ENCODE measurements at places on chromosomes 16 and 17.

- no peak for DNase-seq
Observed at GRCh38 chr16:74501484-74502478, 80.5 kb upstream of the CLEC18B start.

DNA sequence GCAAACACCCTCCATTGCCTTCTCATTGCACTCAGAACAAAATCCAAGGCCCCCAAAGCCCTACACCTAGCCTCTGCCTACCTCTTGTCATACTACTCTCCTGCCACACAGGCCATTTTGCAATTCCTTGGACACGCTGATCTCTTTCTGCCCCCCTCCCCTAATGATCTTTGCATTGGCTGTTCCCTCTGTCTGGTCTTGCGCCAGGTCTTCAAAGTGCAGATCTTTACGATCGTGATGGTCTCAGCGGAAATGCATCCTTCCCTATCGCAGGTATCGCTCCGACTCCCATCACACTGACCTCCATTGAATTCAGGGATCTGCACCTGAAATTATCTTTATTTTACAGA, 777 bp upstream of the MOSMO start:
- DNase-seq = no peak

DNA sequence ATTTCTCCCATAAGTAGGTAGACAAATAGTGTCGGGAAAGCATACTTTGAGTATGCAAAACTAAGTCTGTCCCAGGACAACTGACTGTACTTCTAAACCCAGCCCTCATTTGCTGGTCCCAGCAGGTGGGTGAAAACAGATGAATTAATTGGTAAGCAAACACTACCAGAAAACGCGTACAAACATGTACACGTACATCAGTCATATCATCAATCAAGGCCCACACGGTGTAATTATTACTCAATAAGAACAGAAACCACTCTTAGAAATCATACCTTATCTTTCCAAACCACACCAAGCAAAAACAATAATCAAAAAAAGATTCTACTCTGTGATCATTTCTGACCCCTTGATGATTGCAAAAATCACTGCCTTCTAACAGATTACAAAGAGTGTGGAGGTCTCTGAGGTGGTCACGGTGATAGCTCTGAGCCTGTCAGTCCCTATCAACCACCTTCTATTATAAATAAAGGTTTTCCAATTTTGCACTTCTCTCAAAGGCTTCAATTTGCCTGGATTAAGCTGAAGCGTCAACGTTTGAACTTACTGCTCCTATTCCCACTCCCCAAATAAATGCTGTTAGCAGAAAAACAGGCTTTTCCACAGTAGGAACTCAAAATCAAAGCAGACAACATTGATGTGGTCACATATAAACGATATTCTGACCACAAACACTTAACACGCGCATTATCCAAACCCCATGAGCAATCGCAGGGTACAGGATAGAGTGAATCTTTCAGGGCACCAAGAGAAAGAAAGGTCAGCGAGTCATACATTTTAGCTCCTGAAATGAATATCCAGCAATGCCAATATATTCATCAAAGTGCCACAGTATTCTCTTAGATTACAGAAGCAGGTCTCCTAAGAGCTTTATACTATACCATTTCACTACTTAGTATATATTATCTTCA, 211.9 kb downstream of the STX8 start:
- no peak for DNase-seq

DNA sequence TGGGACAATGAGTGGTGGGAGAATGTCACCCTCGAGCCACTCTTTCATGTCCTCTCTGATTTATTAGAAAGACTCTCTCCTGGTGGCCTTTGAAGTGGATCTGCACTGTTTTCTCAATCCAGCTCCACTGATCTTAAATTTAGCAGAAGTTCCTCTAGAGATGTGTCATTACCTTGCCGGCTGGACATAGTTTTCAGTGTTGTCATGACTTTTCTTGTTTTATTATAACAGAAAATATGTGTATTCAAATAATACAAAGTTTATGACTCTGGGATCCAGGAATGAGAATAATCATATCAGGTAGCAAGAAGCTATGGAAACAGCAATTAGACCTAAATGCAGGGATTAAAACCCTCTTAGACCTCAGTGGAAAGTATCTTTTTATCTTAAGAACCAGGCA, 247.5 kb upstream of the ELAC2 start:
- DNase-seq = no peak

- DNase-seq = no peak
Observed at GRCh38 chr16:66874079-66874775, 6.1 kb upstream of the PDP2 start.

DNA sequence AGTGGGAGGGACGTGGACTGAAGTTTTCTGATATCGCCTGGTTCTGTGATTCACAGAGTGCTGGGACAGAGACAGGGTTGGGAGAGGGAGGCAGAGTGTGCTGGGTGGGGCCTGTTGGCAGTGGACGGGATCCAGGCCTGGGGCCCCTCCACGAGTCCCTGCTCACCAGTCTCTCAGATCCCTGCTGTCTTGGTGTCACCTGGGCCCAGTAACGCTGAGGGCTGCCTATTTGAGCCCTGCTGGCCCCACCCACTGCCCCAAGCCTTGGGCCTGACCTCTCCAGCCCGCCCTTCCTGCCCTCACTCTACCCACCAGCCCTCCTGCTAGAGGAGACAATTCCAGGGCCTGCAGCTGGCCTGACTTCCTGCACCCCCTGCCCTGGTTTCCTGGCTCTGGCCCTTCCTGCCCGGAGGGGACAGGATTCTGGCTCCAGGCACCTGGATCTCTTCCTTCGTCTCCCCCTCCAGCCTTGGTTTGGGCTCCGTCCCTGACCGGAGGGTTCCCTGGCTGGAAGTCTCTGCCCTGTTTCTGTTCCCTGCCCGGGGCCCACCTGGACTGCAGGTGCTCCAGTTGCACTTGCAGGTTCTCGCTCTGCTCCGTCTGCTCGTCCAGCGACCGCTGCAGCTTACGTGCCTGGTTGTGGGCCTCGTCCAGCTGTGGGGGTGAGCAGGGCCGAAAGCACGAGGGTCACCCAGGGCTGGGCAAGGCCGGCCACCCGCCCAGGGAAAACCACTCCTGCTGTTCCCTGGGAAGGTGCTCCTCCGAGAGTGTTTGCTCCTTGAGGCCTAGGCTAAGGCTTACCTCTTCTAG, 21.4 kb downstream of the CCDC102A start:
- DNase-seq = no peak

DNA sequence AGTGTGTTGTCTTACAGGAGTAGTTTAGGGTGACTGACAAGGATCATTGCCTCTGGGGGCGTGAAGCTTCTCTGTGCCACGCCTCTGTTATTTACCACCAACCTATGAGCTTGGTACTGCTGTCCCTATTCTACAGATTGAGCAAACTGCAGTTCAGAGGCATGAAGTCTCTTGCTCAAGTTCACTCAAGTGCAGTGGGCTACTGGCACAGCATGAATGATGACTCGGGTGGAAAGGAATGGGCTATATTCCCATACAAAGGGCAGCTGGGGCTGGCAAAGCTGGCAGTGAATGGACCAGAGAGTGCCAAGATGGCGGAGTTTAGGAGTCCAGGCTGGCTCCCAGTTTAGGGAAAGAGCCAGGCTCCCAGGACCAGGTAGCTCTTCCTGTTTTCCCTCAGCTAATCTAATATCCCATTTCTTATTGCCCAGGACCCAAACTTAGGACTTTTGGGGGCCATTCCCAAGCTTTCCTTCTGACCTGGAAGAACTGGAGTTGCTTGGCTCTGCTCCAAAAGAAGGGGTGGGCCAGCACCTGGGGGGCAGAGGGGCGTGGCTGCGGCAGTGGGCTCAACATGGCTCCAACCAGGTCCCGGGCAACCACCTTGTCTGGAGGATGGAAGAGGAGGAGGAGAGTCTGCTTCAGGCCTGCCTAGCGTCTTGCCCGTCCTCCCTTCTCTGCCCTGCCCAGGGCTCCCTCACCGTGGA, 12.9 kb downstream of the PLK1 start:
- no peak for DNase-seq

GRCh38 chr17:16878606-16879005, 93.3 kb downstream of the TNFRSF13B start:
- no peak for DNase-seq

- DNase-seq = no peak
Observed at GRCh38 chr16:63998-64913, 8.2 kb downstream of the RHBDF1 start.

DNA sequence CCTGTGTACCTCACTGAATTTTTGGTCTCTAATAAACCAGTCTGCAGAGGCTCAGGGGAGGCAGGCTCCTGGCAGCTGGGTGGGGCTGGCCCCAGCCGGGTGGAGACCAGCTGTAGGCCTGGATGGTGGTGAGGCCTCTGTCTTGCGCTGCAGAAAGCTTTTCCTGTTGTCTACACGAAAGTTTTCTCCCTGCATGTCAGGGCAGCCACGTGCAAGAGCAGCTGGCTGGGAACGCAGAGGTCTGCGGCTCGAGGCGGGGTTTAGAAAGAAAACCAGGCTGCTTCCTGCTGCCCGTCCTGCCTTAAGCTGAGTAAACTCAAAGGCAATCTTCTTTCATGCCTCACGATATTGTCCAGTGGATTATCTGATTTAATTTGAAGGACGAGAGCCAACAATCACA, 2.4 kb downstream of the SERPINF1 start:
- peak; percentile 58 for DNase-seq

GRCh38 chr16:66425651-66426050, 1.4 kb upstream of the BEAN1 start:
- DNase-seq = no peak

DNA sequence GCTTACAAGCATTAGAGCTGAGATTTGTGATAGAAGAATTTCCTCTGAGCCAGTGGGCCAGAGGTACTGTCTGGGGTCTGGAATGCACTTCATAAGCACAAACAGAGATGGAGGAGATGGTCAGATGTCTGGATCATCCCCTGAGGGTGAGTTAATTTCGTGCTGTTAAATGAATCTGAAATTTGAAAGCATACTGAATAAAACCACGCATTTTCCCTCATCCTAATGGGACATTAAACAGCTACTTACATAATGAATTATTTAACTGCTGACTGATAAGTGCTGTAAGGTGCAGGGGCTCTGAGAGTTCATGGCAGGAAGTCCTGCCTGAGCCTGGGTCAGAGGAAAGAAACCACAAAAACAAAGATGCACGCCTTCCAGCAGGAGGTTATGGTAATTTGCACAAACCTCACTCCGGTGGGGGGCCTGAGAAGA, 136.3 kb upstream of the XYLT1 start:
- no peak for DNase-seq

DNA sequence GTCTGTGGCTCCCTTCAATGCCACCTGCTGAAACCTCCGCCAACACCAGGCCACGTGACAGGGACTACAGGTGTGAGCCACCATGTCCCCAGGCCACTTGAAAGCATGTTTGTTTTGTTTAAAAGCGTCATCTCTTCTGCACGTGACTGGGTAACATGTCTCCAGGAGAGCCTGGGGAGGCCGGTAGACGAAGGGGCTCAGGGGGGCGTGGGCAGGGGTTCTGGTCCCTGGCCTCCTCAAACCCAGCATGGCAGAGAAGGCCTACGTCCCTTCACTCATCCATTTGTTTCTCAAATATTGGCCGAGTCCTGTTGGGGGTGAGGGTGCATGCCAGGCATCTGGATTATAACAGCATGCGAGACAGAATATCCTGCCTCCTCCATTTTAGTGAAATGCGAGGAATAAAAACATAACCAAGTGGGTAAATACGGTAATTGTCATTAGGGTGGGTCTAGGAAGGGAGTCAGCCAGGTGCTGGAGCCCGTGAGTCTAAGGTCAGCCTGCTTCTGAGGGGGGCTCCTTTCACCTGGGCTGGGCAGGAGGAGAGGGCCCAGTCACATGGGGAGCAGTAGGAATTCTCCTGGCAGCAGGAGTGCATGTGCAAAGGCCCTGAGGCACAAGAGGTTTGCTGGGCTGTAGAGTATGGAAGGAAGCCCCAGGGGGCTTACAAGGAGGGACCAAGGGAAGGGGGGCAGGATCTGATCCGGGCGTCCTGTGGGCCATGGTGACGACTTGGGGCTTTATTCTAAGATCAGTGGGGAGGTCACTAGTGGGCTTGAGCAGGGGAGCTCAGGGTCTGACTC, 26.8 kb upstream of the CIBAR2 start:
- DNase-seq = no peak

DNA sequence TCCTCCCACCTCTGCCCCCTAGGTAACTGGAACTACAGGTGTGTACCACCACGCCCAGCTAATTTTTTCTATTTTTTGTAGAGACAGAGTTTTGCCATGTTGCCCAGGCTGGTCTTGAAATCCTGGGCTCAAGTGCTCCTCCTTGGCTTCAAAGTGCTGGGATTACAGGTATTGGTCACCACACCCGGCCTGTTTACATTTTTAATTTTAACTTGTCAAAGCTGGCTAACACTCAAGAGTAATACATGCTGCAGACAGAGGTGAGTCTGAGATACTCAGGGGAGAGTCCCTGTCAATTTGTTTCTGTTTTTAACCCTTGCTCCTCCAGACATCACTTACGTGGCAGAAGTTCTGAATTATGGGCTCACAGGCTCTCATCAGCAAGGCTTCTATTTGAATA, 50.7 kb upstream of the CLEC18B start:
- DNase-seq = no peak

DNA sequence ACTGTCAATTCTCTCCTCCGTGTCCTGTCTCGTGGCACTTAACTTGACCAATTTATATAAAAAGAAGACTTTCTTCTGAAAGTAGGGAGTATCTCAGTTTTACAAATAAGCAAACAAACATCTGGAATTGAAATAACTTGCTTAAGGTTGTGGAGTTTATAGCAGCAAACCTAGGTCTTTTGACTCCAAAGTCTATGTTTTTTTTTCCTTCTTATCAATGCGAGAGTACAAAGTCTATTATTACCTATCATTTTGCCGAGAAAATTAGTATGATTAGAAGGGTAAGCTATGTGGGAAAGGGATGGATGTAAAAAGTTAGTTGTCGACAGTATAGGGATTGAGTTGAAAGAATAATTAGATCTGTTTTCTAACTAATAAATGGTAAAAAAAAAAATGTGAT, 50.4 kb downstream of the PPM1E start:
- no peak for DNase-seq

DNA sequence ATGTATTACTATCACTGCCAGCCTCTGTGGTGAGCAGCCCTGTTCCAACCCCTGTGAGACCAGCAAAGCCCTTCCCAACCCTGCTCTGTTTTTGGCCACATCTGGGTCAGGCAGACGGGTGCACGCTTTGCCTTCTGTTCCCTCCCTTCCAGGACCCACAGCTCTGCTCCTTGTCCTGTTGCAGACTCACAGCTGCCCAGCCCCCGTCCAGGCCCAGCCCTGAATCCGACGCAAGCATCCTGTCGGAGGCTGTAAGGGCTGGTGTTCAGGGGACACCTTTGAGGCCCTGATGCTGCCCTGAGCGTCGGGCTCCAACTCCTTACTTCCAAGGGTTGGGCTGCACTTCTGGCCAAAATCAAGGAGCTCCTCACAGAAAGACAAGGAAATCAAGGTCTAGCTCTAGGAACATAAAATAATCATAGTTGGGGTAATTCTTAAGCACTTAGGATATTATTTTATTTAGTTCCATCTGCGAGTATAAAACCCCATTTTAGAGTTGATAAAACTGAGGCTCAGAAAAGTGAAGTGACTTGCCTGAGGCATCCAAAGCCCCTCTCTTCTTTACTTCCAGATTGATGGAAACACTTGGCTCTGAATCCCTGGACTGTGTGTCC, 14.3 kb upstream of the SRCIN1 start:
- DNase-seq = no peak
